ENCODE measurements at places on chromosomes 1 and 21.

- DNase-seq: no peak
Observed at GRCh38 chr1:159218649-159219636, 14.3 kb downstream of the ACKR1 start.

- DNase-seq: no peak
Observed at GRCh38 chr1:925561-926421, 2.1 kb downstream of the SAMD11 start.

GRCh38 chr1:234326497-234327366 lies 46.5 kb upstream of the COA6 start:
- peak; percentile 59 for DNase-seq

DNA sequence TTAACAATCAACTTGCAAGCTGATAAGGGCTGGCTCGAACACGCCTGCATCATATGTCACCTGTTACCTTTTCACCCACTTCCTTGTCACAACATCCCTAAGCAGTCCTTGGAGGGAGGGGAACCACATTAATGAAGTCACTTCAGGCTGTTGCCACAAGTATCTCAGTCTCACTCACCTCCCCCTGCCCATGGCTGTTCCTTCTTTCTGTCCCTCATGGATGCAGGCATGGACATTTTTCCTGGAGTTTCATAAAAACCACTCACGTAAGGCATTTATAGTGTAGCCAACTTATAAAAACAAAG lies 76.8 kb upstream of the ANGPTL1 start:
- no peak for DNase-seq

DNA sequence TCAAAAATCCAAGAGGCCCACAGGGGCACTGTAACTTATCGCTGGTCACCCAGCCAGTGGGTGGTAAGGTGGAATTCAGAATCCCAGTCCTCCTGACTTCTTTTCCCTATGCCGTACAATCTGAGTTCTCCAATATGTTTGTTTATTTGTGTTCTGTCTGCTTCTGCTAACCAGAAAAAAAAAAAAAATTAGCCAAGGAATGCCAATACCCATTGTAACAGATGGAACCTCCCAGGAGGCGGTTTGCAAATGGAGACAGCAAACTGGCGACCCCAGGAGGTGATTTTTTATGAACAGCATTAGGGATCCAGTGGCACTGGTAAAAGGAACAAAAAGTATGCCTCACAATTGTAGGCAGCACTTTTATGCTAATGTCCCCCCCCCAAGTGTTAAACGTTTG lies 189.0 kb upstream of the FGGY start:
- DNase-seq: no peak

GRCh38 chr1:243712941-243713340 lies 137.1 kb downstream of the AKT3 start:
- DNase-seq: no peak

- no peak for DNase-seq
Observed at GRCh38 chr1:18495635-18496034, 14.9 kb downstream of the KLHDC7A start.

DNA sequence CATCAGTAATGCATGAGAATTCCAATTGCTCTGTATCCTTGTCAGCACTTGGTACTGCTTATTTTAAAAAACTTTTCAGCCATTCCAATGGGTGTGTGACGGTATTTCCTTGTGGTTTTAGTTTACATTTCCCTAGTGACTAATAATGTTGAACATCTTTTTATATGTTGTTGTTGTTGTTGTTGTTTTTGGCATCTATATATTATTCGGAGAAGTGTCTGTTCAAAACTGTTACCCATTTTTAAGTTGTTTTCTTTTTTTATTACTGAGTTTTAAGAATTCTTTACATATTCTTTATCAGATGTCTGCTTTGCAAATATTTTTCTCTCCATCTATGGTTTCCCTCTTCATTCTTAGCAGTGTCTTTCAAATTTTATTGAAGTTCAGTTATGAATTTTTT lies 231.1 kb upstream of the POU3F1 start:
- no peak for DNase-seq

Data from cardiac fibroblast (primary cell).